D721Med (cell line): ENCODE measurements at places on chromosomes 2 and 18.

GRCh38 chr2:220455351-220455990 is 828.0 kb downstream of the SLC4A3 start:
- no peak for DNase-seq

GRCh38 chr2:173355866-173356508 is 1.3 kb downstream of the CDCA7 start:
- no peak for DNase-seq

- DNase-seq = no peak
Measured at GRCh38 chr2:53786352-53786704, 425 bp downstream of the ASB3 start.

DNA sequence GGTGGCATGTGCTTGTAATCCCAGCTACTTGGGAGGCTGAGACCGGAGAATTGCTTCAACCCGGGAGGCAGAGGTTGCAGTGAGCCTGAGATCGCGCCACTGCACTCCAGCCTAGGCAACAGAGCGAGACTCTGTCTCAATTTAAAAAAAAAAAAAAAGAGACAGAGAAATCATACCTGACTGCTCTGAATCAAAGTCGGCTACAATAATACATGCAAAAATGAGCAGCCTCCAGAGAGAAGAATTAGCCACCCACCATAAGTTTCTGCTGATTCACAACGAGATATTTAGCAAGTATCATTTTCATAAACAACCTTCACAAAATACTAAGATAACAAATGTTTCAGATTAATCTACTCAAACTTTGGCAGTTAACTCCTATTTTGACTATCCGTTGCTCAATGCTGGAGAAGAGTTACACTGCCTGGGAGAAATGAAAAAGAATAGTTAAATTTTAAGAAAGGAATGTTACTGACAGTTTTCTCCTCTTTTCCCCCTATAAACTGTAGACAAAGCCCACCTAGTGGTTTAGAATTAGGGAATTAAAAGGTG is 1.5 kb downstream of the OSBPL1A start:
- no peak for DNase-seq

- no peak for DNase-seq
Measured at GRCh38 chr2:43227830-43228281, 1.4 kb upstream of the ZFP36L2 start.

GRCh38 chr2:14960686-14961324 is 328.3 kb downstream of the LRATD1 start:
- no peak for DNase-seq

GRCh38 chr2:36677386-36677785 is 19.1 kb upstream of the VIT start:
- no peak for DNase-seq

GRCh38 chr2:241155936-241156335 is 5.7 kb downstream of the PPP1R7 start:
- DNase-seq = no peak

- DNase-seq = no peak
Measured at GRCh38 chr2:240413813-240414429, 21.5 kb upstream of the GPC1 start.

- no peak for DNase-seq
Measured at GRCh38 chr2:40034801-40035200, 255.7 kb upstream of the THUMPD2 start.

- no peak for DNase-seq
Measured at GRCh38 chr2:174691201-174691779, 73.0 kb downstream of the CHRNA1 start.

GRCh38 chr2:107810734-107811133 is 16.0 kb upstream of the RGPD4 start:
- DNase-seq = no peak

GRCh38 chr2:37894601-37895000 is 30.5 kb upstream of the RMDN2 start:
- no peak for DNase-seq

GRCh38 chr2:18544171-18544570 is 16.3 kb downstream of the RDH14 start:
- DNase-seq = no peak

- no peak for DNase-seq
Measured at GRCh38 chr2:172052000-172052983, 33.0 kb upstream of the DLX1 start.

- DNase-seq = no peak
Measured at GRCh38 chr2:64722291-64723044, 68.8 kb upstream of the SERTAD2 start.

GRCh38 chr2:215419769-215420470 is 15.9 kb downstream of the FN1 start:
- DNase-seq = no peak

DNA sequence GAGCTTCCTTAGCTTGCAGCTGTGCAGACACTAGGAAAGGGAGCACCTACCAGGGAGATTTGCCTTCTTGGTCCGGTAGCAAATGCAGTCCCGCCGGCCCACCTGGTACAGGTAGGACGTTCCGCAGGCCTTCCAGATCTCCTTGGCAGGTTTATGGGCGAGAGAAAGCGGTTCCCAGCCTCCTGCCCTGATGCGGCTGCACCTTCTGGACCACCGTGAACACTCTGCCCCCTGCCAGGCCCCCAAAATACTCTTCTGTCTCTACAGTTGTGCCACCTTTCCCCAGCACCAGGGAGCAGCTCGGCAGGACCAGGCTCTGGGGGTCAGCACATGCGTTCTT is 67.4 kb downstream of the HNRNPLL start:
- DNase-seq = no peak

DNA sequence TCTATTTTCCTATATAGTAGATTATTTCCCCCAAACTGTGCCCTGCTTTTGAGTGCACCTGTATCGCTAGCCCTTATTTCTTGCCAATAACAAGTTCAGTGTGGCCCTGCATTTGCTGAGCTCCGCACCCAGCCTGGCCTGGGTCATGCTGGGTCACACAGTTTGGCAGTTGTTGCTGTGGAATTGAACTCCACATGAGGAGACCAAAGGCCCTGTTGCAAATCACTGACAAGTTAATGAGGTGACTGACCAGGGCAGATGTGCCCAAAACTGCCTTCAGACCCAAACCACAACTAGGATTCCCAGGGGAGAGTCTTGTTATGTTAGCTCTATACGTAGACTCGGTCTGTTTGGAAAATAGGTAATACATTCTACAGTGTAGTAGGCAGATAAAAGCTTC is 31.0 kb downstream of the COL4A4 start:
- DNase-seq = no peak
